ENCODE measurements at places on chromosomes 1 and 21. TPM values are rescaled to one million over a fixed set of nuclear protein-coding genes. Genes with fewer than 3 reads are reported as not detected.

ABCG1 gene
- 3.5 TPM for polyA plus RNA-seq

LY9 gene
- polyA plus RNA-seq = 0.06 TPM

LENEP gene
- not detected for polyA plus RNA-seq

ARMH1 gene
- 0.26 TPM for polyA plus RNA-seq

CELA2B gene
- polyA plus RNA-seq = not detected

CHI3L2 gene
- 0.25 TPM for polyA plus RNA-seq

LCE2B gene
- polyA plus RNA-seq = not detected

TCHHL1 gene
- polyA plus RNA-seq = not detected

HTR1D gene
- 0.03 TPM for polyA plus RNA-seq

FHAD1 gene
- not detected for polyA plus RNA-seq

RAB3B gene
- not detected for polyA plus RNA-seq

HORMAD1 gene
- not detected for polyA plus RNA-seq

TEDDM1 gene
- not detected for polyA plus RNA-seq

RPS6KC1 gene
- 15.7 TPM for polyA plus RNA-seq

ELF3 gene
- 0.21 TPM for polyA plus RNA-seq

ACAP3 gene
- 23.7 TPM for polyA plus RNA-seq

COL9A2 gene
- 0.06 TPM for polyA plus RNA-seq

SHISA4 gene
- polyA plus RNA-seq = 264 TPM

CIART gene
- 1.6 TPM for polyA plus RNA-seq

FMO2 gene
- polyA plus RNA-seq = 17.2 TPM

RNF186 gene
- not detected for polyA plus RNA-seq

ZSCAN20 gene
- polyA plus RNA-seq = 0.75 TPM

KIAA1614 gene
- polyA plus RNA-seq = 0.45 TPM

KLHL21 gene
- 200 TPM for polyA plus RNA-seq

ASAP3 gene
- polyA plus RNA-seq = 33.6 TPM

SLC26A9 gene
- polyA plus RNA-seq = 0.42 TPM

SPATA21 gene
- polyA plus RNA-seq = 0.21 TPM

ELK4 gene
- polyA plus RNA-seq = 18.6 TPM

C1orf52 gene
- 20.7 TPM for polyA plus RNA-seq

LYPD8 gene
- not detected for polyA plus RNA-seq

LINGO4 gene
- polyA plus RNA-seq = 0.36 TPM

REN gene
- not detected for polyA plus RNA-seq

SLC19A1 gene
- 3.1 TPM for polyA plus RNA-seq

PADI1 gene
- polyA plus RNA-seq = not detected

MYOG gene
- 9.7 TPM for polyA plus RNA-seq

GNG4 gene
- 0.04 TPM for polyA plus RNA-seq

DPT gene
- polyA plus RNA-seq = 8.5 TPM

IL22RA1 gene
- polyA plus RNA-seq = 0.26 TPM

AIM2 gene
- polyA plus RNA-seq = 0.06 TPM

S100A7A gene
- polyA plus RNA-seq = not detected

KRTAP21-2 gene
- polyA plus RNA-seq = not detected

DNALI1 gene
- 2.1 TPM for polyA plus RNA-seq

FCGR3A gene
- 2.1 TPM for polyA plus RNA-seq

HHAT gene
- polyA plus RNA-seq = 0.16 TPM

Measured in psoas muscle (tissue), 8 donors.